ENCODE measurements at places on chromosomes 2 and 18. TPM values are rescaled to one million over a fixed set of nuclear protein-coding genes. Genes with fewer than 3 reads are reported as not detected.

Gene MAPK4
- not detected for total RNA-seq

GRCh38 chr2:74488643-74489481 lies 6.0 kb downstream of the TTC31 start:
- DNase-seq: no peak
- no peak overlapping the region for H3K27ac ChIP-seq
- no peaks in the 10 kb centered on the region for H3K27me3 ChIP-seq
- peaks cover 4% of the 10 kb centered on the region for H3K4me1 ChIP-seq
- H3K36me3 ChIP-seq: no peaks in the 10 kb centered on the region
- H3K4me3 ChIP-seq: no peak overlapping the region

Gene ATP6V1C2
- total RNA-seq: 0.54 TPM

Gene SLC8A1
- 0.59 TPM for total RNA-seq

Gene ANKRD30BL
- not detected for total RNA-seq
